ENCODE measurements at places on chromosomes 1 and 21.

- no peak for DNase-seq
Observed at GRCh38 chr1:96292141-96292540, 429.4 kb upstream of the PTBP2 start.

GRCh38 chr1:74486036-74486435 lies 26.4 kb downstream of the LRRC53 start:
- DNase-seq, result no peak

- no peak for DNase-seq
Observed at GRCh38 chr1:161914595-161914994, 109.1 kb downstream of the OLFML2B start.

- no peak for DNase-seq
Observed at GRCh38 chr1:21510885-21511578, 1.8 kb downstream of the ALPL start.

DNA sequence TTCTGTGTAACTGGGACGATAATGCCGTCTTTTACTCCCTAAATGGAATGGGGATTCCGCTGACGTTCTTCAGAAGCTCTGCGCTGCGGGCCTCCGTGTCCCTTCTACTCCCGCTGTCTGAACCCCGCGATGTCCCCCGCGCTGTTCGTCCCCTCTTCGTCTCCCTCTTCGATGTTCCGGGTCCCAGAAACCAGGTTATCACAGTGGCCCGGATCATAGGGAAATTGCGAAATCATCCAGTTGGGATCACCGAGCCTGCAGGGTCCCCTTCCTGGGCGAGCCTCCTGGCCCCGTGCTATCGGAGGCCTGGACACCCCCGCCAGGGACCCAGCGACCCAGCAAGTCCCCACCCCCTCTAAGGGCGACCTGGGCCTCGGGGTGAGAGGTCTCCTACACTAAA lies 154.2 kb downstream of the PPIAL4G start:
- DNase-seq, result no peak

DNA sequence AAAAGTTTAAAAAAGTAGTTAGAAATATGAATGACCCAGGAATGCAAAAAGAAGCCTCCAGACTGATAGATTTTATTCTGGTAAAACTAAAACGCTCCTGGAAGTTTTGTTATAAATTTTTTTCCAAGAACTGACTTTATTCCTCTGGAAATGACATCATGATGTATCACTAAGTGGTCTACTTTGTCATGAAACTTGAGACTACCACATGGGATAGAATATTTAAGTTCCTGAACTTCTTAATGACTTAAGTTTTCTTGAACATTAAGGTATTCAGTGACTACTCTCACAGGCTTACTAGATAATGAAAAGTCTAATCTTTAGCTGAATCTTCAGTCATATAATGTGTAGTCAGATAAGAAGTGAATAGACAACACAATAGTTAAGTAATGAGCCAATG lies 842.2 kb downstream of the USP25 start:
- no peak for DNase-seq

- no peak for DNase-seq
Observed at GRCh38 chr1:209490013-209490412, 93.5 kb upstream of the CAMK1G start.

DNA sequence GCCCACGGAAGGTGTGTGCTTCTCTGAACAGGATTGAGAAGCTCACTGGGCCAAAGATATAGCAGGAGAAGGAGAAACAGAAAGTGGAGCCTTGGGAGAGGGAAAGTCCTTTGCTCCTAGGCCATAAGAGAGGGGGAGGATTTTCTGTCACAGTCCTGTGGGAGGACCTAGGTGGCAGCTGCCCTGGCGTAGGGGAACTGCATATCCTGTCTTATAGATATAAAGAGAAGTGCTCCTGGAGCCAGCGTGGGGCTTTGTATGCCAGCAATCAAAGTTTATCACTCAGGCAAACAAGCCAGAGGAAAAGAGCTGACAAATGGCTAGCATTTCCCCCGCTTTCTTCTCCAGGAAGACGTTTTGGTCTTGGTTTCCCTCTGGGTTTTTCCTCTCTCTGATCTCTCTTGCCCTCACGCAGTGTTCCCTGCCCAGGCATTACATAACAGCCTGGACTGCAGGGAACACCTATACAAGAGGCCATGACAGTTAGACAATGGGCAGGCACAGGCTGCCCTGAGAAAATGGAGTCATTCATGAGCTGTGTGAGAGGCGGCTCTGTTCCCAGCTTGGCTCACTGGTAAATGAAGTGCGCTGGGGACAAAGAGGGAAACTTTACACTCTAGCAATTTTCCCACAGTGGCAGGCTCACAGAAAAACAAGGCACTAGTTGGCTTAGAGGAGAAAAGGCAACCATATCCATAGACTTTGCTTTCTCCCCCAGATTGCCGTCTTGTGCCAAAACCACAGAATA lies 52.5 kb upstream of the ZNF648 start:
- no peak for DNase-seq

DNA sequence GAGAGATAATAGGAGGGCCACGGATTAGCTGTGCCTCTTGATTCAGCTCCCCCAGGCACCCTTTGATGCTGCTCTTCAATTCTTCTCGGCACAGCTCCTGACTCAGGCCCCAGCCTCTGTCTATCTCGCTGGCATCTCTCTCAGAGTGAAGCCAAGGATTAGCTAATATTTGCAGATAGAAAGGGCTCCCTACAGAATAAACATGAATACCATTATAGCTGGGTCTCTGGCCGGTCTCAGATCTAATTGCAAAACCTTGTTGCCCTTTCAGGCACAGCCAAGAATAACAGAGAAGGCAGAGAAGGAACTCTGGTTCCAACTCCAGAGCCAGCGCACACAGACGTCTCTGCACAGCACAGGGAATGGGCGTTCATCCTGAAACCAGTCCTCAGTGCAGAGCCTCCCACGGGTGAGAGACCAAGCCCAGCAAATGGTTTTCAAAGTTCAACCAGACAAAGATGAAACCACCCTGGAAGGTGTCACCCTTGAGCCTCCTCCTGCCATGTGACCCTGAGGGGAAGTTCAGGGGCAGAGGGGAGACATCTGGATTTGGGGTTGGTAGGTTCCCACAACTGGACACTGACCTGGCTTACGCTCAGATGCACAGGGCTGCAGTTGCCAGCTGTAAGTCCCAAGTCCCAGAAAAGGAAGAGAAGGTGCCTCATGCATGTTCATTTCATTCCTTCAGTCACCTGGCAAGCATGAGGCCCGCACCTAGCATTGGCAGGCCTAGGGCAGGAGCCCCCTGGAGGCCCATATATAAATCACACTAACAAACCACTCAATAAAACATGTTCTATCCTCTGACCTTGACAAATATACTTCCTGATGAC lies 394.0 kb downstream of the NPHP4 start:
- DNase-seq, result no peak

DNA sequence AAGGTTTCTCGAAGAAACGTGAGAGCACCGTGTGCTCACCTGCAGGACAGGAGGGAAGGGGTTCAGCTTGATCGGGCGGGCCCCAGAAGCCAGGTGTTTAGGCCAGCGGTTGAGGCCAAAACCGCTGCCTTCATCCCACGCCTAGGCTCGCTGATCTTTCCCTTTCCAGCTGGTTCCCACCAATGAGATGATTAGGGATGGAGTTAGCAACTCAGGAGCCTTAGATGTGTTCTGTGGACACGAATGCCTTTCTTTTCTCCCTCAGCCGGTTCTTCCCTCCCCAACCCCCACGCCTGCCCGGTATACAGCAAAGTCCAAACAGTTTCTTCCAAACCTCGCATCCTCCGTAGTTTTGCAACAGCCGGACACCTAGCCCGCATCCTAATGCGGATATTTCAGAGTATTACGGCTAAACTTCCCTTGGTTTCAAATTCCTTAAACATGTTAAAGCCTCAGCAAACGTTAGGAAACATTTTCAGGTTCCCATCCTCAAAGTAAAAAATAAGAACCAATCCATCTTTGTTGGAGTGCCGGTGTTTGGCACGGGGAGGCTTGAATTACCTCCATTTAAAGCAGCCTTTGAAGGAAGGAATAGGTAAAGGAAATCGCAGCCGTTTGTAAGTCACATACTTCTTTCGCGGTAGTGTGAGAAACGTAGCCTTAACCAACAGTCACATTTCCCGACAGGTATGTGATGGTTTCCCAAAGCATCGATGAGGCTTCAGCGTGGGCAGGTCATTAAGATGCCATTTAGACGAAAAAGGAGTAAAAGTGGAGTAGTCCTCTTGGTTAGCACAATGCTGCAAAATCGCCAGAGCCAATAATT lies 1.1 kb downstream of the LRRC8C start:
- peak; percentile 41 for DNase-seq

DNA sequence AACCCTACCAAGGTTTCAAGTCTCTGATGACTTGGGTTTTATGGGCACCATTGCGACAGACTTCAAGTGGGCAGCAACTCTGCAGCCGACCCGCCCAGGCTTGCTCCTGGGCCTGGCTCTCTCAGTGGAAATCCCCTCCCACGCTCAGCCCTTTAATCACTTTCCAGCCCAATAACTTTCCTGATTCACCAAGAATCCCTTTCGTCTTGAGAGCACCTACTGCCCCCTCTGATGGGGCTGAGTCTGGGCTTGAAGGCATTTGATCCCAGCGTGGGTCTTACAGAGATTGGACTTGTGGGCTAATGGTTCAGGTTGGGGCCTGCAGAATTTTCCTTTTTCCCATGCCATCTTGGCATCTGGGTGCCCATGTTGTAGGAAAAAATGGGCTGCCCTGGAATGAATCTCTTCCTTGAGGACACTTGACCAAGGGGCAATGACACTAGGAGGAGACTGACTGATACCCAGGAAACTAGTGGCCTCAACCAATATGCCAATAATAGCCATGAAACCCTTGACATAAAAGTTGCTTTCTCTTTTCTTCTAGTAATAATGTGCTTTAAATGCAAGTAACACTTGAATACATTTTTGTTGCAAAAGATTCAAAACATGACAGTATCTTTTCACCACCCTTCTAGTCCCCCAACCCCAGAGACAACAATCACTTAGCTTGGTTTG lies 7.8 kb upstream of the PHLDA3 start:
- no peak for DNase-seq

DNA sequence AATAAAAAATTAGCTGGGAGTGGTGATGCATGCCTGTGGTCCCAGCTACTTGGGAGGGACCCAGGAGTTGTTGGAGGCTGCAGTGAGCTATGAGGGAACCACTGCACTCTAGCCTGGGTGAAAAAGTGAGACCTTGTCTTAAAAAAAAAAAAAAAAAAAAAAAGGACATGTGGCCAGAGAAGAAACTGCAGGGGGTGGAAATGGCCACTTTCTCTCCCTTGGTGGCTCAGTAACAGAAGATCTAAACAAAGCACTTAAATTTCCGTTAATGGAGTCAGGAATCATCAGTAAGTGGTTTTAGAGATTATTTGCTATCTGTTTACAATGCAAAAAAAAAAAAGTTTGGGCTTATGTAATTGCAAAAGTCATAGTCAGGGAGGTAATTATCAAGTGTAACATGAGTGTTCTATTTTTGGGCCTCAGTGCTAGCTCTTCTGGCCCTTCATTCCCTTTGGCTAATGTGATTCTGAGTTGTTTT lies 19.3 kb upstream of the OPRD1 start:
- DNase-seq, result no peak

GRCh38 chr1:168466714-168467131 lies 77.1 kb downstream of the XCL2 start:
- no peak for DNase-seq

DNA sequence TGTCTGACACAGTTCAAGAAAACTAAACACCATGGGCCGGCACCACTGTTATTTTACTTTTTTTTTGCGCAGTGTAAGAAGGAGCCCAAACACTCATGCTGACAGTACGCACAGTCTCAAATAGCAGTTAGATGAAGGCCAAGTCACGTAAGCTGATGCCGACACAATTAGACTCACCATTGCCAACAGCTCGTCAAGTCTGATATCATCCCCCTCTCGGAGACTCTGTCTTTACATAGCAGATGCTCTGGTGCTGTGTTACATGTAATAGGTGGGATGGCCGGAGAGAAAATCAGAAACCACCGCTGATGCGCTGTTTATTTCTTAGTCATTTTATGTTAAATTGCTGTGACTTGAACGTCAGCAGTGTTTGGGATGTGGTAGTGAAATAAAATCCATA lies 49.3 kb downstream of the TGFB2 start:
- DNase-seq, result no peak

GRCh38 chr1:47179988-47180563 lies 9.8 kb downstream of the PDZK1IP1 start:
- no peak for DNase-seq

- DNase-seq, result no peak
Observed at GRCh38 chr1:96522927-96523326, 198.7 kb upstream of the PTBP2 start.

DNA sequence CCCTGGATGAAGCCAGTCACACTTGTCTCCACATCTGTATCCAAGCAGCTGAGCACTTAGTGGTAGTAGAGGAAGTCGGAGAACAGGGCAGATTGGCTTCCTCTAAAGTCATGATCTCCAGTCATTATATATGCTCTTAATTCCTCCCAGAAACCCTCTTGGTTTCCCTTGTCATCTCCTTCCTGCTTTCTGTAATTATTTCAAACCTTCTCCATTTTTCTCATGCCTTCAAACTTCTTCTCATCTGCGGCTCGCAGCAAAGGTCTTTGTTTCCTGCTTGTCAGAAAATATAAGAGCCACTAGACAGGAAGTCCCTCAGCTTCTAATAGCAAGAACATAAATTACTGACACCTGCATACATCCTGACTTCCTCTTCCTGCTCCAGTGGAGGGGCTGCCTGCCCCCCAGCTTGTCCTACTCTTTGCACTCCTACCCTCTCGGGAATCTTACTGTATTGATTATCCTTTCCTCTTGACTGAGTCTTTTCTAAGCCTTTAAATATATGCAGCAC lies 124.6 kb upstream of the NGF start:
- no peak for DNase-seq

- DNase-seq, result no peak
Observed at GRCh38 chr1:100213141-100213540, 35.1 kb upstream of the LRRC39 start.

GRCh38 chr21:35138665-35139381 lies 89.7 kb upstream of the RUNX1 start:
- DNase-seq, result peak; percentile 15

GRCh38 chr1:43836267-43836951 lies 97.2 kb upstream of the ARTN start:
- DNase-seq, result no peak

GRCh38 chr21:38243732-38244406 lies 12.9 kb upstream of the KCNJ15 start:
- DNase-seq, result no peak

- DNase-seq, result no peak
Observed at GRCh38 chr1:1945782-1946393, 26.8 kb upstream of the TMEM52 start.

DNA sequence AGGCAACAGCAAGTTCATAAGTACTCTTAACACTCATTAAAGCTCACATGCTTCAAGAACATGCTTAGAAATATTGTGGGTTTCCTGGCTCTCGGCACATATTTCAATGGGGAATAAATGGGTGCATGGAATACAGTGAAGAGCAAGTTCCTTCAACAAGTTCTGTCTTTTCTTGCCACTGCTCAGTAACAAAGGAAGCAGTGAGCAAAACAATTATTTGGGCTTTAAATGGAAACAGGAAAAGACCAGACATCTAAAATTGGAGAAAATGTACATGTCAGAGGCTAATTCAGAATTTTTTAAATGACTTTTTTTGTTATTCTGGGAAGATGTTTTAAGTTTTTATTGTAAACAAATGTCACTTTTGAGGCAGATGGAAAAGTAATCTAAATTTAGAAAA lies 478.7 kb downstream of the SETD4 start:
- DNase-seq, result no peak

- no peak for DNase-seq
Observed at GRCh38 chr1:156228501-156228900, 13.5 kb upstream of the BGLAP start.

Data from AG08396 (cell line).